ENCODE measurements at places on chromosomes 11 and 22. TPM values are rescaled to one million over a fixed set of nuclear protein-coding genes. Genes with fewer than 3 reads are reported as not detected.

DNA sequence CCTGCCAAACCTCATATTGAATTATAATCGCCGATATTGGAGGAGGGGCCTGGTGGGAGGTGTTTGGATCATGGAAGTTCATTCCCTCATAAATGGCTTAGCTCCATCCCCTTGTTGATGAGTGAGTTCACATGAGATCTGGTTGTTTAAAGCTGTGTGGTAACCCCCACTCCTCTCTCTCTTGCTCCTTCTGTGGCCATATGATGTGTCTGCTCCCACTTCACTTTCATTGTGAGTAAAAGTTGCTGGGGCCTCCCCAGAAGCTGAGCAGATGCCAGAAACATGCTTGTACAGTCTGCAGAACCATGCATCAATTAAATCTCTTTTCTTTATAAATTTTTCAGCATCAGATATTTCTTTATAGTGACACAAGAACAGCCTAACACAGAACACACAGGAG, 929.0 kb upstream of the FAT3 start:
- DNase-seq = no peak

PKDREJ gene
- total RNA-seq = 0.05 TPM

GRCh38 chr11:92811341-92811740, 158.1 kb upstream of the MTNR1B start:
- DNase-seq = no peak

DNA sequence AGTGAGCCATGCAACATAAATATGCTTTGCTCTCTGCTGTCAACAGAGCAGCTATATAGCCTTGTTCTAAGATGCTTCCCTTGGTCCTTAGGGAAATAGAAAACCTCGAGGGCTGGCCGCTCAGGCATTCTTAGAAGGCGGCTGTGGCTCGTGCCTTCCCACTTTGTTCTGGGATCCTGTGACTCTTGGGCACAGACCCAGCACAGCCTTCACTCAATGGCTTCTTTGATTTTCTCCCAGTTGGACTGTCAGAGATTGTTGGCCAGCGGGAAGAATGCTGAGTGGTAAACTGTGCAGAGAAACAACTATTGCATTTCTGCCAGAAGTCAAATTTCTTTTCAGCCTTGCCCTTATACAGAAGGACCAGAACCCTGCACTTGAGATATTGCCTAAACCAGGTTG, 9.5 kb upstream of the MICAL2 start:
- peak; percentile 65 for DNase-seq

TEX12 gene
- total RNA-seq = not detected

DNA sequence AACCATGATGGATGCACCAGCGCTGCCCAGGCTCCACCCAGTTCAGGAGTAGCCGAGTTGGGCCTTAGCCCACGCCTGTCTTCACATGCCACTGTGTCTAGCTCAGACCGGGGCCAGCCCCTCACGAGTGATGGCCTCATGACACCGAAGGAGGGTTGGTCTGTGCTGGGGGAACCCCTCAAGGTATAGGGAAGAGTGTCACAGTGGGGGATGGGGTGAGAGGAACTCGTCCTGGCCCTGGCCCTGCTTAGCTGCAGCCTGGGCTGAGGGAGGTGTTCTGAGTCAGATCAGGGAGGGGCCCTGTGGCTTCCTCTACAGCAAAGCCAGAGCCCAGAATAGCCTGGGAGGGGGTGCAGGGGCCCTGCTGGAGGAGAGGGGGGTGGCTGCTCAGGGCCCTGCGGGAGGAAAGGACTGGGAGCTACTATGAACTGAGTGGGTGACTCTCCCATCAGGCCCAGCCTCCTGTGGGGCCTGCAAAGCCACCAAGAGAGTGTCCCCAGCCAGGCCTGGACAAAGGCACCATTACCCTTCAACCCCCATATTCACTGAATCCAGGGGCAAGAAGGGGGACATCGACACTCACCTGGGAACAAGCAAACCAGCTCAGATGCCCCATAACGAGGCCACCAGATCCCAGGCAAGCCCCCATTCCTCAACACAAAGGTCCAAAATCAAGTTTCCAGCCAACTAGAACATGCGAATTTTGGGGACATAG, 41.2 kb downstream of the IGLL5 start:
- no peak for DNase-seq

KCNK7 gene
- 0.81 TPM for total RNA-seq

GAB4 gene
- total RNA-seq = not detected

PYGM gene
- 183 TPM for total RNA-seq

DNA sequence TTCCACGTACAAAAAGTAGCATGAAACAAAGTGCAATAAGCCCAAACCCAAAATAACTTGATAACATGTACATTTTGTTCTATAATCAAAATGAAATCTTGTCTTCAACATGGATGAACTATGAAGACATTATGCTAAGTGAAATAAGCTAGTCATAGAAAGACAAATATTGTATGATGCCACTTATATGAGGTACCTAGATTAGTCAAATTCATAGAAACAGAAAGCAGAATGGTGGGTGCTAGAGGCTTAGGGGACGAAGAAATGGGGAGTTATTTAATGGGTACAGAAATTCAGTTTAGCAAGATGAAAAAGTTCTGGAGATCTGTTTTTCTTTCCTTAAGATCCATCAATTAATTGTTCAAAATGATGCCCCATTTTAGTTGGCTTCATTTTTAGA, 7.5 kb downstream of the PGM2L1 start:
- DNase-seq = no peak

DNA sequence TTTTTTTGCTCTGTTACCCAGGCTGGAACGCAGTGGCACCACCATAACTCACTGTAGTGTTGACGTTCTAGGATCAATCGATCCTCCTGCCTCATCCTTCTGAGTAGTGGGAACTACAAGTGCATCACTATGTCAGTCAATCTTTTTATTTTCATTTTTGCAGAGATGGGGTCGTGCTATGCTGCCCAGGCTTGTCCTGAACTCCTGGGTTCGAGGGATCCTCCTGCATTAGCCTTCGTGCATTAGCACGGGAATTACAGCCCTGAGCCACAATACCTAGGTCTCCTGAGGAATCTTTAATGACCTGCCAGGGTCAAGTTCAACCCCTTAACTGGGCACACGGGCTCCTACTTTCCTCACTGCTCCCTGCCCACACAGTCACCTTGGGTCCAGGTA, 4.4 kb downstream of the APOL3 start:
- no peak for DNase-seq

GRCh38 chr11:70338594-70338993, 59.7 kb upstream of the CTTN start:
- no peak for DNase-seq

CNTF gene
- total RNA-seq = 0.73 TPM

DNA sequence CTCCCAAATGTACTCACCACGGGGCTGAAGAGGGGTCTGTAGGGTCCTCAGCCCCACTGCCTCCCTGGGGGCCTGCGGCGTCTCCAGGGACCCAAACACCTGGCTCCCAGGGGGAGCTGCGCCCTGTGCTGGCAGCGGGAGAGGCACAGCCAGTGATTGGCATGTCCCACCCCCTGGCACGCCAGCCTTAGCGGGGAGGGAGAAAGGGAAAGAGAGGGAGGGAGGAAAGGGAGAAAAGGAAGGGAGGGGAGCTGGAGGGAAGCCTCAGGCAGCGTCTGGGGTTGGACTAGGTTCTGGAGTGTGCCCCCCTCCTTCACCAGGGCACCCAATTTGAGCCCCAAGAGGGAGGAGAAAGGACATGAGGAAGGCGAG, at the start of gene CHRM1:
CHRM1 (minus strand) TSS at position 163 of the 372 bp plus-strand sequence. CDS start 10,263 bp downstream, outside the sequence.
- no peak for DNase-seq

- no peak for DNase-seq
These were observed 77.9 kb downstream of the PIWIL3 start for GRCh38 chr22:24696551-24697001.

MN1 gene
- total RNA-seq = 6.3 TPM
